Kidney epithelial cell (primary cell): ENCODE measurements at places on chromosomes 1 and 21. TPM values are rescaled to one million over a fixed set of nuclear protein-coding genes. Genes with fewer than 3 reads are reported as not detected.

DNA sequence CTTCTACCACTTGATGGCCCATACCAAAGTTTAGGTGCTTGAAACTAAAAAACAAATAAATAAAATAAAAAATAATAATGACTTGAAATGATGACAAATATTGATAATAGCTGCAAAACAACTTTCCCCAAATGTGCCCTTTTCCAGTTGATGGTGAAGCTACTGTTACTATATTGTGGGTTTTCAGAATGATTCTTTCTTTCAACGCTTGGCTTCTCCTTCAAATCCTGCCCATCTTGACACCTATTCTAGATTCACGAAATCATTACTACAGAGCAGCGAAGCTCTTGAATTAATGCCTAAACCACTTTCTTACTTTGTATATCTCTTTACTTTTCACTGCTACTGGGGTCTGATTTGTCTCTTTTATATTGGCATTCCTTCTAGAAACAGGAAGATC lies 9.2 kb upstream of the C1orf141 start:
- no peak for DNase-seq

GRCh38 chr1:162984699-162985098 lies 84.5 kb upstream of the RGS4 start:
- DNase-seq, result no peak

- DNase-seq, result no peak
Measured at GRCh38 chr1:71191520-71191919, 110.7 kb upstream of the ZRANB2 start.

GRCh38 chr1:199290186-199290585 lies 651.3 kb downstream of the PTPRC start:
- DNase-seq, result no peak

DNA sequence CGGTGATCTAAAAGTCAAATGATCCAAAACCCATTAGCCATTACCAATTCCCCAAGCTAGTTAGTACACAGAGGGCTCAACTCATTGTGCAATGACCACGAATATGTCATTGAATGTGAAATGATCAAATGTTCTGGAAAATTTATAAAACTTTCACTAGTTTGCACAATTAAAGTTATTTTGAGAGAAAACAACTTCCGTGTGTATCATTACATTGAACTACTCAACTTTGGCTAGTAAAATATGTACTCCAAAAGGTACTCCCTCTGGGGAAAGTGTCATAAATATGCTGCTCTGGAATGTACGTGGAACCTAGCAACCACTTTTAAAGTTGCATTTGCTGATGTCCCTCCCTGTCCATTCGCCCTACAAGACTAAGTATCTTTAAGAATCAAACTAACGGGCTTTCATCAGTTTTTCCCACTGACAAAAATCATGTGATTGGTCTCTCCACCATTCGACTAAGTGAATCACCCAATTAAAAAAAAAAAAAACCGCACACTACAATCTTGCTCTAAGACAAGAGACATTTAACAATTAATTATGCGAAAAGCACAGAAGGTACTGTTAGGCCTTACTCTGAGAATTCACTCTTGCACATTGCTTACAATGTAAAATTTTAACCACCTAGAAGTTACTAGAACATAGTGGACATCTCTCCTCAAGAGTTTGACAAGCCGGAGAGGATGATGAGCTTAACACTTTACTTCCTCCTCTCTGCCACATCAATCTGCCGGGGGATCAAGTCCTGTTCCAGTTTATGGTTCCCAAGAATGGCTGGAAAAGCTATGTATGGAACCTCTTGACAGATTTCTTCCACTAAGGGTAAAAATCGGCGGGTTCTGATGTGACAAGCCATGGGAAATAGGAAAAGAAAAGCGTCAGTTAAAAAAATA lies 1.2 kb downstream of the ACBD3 start:
- DNase-seq, result no peak

Gene TSACC
- total RNA-seq, result 0.25 TPM in 1 of 2 replicates, not detected in the other

DNA sequence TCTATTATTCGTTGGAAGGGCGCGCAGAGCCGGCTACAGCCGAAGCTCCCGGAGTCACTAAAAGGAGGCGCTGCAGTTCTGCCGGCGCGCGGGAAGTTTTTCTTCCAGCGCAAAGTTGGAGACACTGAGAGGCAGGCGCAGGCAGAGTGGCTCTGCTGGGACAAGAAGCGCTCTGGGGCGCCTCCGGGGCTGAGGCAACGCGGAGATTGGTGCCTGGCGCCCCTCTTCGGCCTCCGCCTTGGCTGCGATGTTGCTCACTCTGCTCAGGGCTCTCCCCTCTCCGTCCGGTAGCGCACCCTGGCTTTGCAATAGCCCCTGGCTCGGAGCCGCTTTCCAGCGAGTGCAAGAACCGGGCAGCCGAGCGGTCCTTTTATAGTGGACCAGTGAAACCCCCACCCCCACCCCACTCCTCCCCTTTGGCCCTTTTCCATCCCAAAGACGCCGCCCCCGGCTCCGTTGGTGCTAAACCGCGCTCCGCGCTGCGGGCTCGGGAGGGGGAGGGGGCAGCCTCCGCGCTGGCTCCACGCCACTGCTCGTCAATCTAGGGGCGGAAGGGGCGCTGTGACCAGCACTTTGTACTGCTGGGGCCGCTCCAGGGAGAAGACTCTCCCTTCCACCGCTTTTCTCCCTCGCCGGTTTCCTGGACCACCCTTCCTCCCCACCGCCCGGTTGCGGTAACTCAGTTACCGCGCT lies at the start of gene ADAMTS1:
Gene ADAMTS1 (minus strand): TSS at position 344 of the 693 bp plus-strand sequence. CDS start 455 bp downstream, outside the sequence.
- DNase-seq, result no peak

Gene MCOLN2
- total RNA-seq, result 0.46 and 0.55 TPM in 2 replicates

Gene ATF3
- 99.2 and 119 TPM in 2 replicates for total RNA-seq

DNA sequence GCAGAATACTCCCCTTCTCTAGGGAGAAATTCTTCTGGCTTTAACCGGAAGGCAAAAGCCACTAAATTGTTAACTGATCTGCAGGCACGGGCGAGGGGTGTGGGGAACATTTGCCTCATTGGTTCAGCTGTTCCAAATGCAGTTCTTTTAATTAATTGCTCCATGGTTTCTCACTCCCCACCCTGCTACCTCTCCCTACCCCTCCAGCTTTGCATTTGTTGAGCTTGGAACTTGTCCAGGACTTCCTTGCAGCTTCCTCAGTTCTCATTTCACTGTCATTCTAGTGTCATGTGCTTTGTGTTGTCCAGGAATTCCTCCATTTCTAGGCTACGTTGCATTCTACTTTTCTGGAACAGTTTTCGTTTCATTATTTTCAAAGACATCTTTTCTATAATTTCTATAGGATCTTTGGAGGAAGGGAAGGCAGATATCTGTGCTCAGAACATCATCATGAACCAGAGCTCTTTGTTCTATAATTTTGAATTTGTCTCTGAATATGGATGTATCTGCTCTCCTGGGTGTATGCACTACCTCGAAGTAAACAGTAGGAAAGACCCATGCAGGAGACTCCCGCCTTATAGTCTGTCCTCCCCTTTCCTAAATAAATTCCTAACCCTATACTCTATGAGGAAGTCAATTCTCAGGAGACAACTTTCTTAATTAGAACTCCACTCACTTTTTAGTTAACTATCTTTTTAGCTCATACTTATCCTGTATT lies 132.4 kb upstream of the LMO4 start:
- no peak for DNase-seq

DNA sequence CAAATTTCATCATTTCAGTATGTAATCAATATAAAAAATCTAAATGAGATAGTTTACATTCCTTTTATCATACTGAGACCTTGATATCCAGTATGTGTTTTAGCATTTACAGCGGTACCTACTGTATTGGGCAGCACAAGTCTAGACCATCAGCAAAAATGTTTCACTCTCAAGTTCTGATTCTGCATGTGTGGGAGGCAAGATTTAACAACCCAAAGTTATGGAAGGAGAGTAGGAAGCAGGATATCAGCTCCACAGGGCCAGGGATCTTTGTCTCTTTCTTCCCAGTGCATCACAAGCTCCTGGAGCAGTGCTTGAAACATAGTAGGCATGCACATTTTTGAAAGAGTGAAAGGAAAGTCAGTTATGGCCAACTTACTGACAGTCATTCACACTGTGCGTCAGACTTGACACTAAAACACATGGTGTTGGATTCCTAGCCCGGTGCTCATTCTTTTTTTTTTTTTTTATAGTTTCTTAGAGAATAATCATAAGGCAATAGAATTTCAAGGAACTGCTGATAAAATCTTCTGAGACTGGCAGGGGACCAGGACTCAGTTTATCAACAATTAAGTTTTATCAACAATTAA lies 6.1 kb downstream of the TENT5C start:
- no peak for DNase-seq
